Lung (tissue), 17 donors: ENCODE measurements at places on chromosomes 1 and 21. TPM values are rescaled to one million over a fixed set of nuclear protein-coding genes. Genes with fewer than 3 reads are reported as not detected.

GRCh38 chr1:165144757-165145397, 211.6 kb downstream of the LMX1A start:
- peaks cover 14% of the 10 kb centered on the region for H3K27me3 ChIP-seq
- H3K4me1 ChIP-seq = no peaks in the 10 kb centered on the region
- H3K4me3 ChIP-seq = no peak overlapping the region

- peaks cover 9% of the 10 kb centered on the region for H3K4me1 ChIP-seq
- no peak for DNase-seq
- no peak overlapping the region for H3K27ac ChIP-seq
- peaks cover 4% of the 10 kb centered on the region for H3K27me3 ChIP-seq
- H3K4me3 ChIP-seq = no peak overlapping the region
- H3K36me3 ChIP-seq = no peaks in the 10 kb centered on the region
Observed at GRCh38 chr21:38832664-38833063, 26.9 kb downstream of the ETS2 start.

- no peak overlapping the region for H3K4me3 ChIP-seq
- DNase-seq = no peak
- no peaks in the 10 kb centered on the region for H3K27me3 ChIP-seq
- H3K4me1 ChIP-seq = peaks cover 38% of the 10 kb centered on the region
Observed at GRCh38 chr1:64474665-64475439, 4.9 kb downstream of the CACHD1 start.

GRCh38 chr1:16117369-16117768, 38.5 kb downstream of the EPHA2 start:
- H3K4me3 ChIP-seq = no peak overlapping the region
- H3K4me1 ChIP-seq = peaks cover 9% of the 10 kb centered on the region
- no peak overlapping the region for H3K27ac ChIP-seq
- H3K36me3 ChIP-seq = no peaks in the 10 kb centered on the region
- no peaks in the 10 kb centered on the region for H3K27me3 ChIP-seq
- no peak for DNase-seq

- H3K27ac ChIP-seq = no peak overlapping the region
- H3K36me3 ChIP-seq = peaks cover 23% of the 10 kb centered on the region
- H3K4me1 ChIP-seq = no peaks in the 10 kb centered on the region
- H3K4me3 ChIP-seq = no peak overlapping the region
Observed at GRCh38 chr1:228096416-228097332, 6.5 kb downstream of the C1orf35 start.

DNA sequence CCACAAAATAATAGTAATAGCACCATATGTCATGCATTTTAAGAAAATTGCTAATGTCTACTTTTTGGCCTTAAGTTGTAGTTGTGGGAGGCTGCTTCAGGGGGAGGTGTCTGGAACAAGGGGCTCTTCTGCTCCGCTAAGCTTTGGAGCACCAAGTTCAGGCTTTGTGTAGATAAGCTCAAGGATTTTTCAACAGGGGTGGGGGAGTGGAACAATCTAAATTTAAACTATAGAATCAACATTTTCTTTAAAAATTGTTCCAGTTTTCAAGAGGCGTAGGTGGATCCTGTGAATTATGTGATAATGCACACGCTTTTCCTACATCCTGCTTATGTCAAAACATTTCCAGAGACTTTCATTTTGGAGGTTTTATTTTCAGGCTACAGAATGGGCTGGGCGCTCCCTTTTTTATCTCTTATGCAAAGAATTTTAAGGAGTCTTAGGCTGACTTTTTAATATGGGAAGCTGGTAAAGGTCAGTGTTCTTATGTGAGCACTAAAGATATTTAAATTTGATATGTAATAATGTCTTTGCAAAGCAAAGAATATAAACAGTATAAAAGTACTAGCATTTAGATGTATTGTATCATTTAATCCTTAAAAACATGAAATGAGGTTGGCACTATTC, 9.9 kb downstream of the ATP1A1 start:
- DNase-seq = no peak
- H3K4me1 ChIP-seq = peaks cover 20% of the 10 kb centered on the region
- H3K27me3 ChIP-seq = no peaks in the 10 kb centered on the region
- peaks cover 27% of the 10 kb centered on the region for H3K36me3 ChIP-seq
- H3K4me3 ChIP-seq = no peak overlapping the region

GRCh38 chr1:81254560-81254959, 546.2 kb upstream of the ADGRL2 start:
- no peaks in the 10 kb centered on the region for H3K27me3 ChIP-seq
- H3K27ac ChIP-seq = no peak overlapping the region
- H3K36me3 ChIP-seq = no peaks in the 10 kb centered on the region

GRCh38 chr1:29426701-29427279, 190.5 kb downstream of the PTPRU start:
- H3K4me3 ChIP-seq = no peak overlapping the region
- H3K4me1 ChIP-seq = no peaks in the 10 kb centered on the region
- H3K27me3 ChIP-seq = no peaks in the 10 kb centered on the region
- no peak for DNase-seq
- no peak overlapping the region for H3K27ac ChIP-seq

GRCh38 chr1:32199717-32200072, 700 bp upstream of the CCDC28B start:
- peaks cover 21% of the 10 kb centered on the region for H3K36me3 ChIP-seq
- no peak for DNase-seq
- H3K27me3 ChIP-seq = no peaks in the 10 kb centered on the region
- H3K4me3 ChIP-seq = no peak overlapping the region

DNA sequence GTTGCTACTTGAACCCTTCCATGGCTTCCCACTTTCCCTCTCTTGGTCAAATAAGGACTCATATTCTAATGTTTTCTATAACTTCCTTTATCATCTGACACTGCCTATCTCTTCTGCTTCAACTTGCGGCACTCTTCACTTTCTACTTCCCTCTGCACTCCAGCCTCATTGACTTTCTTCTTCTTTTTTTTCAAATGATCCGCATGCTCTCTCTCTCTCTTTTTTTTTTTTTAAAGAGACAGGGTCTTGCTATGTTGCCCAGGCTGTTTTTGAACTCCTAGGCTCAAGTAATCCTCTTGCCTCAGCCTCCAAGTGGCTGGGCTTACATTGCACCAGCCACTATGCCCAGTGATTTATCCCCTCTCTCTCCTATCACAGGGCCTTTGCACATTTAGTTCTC, 7.3 kb upstream of the IL10 start:
- no peak for DNase-seq
- H3K4me1 ChIP-seq = no peaks in the 10 kb centered on the region
- H3K4me3 ChIP-seq = peak overlapping the region; percentile 4
- no peaks in the 10 kb centered on the region for H3K27me3 ChIP-seq

DNA sequence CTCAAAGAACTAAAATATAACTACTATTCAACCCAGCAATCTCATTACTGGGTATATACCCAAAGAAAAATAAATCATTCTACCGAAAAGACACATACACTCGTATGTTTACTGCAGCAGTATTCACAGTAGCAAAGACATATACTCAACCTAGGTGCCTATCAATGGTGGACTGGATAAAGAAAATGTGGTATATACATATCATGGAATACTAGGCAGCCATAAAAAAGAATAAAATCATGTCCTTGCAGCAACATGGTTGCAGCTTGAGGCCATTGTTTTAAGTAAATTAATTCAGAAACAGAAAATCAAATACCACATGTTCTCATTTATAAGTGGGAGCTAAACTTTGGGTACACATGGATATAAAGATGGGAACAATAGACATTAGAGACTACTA, 266.2 kb upstream of the POU3F1 start:
- H3K4me3 ChIP-seq = no peak overlapping the region
- H3K27me3 ChIP-seq = no peaks in the 10 kb centered on the region
- DNase-seq = no peak
- no peak overlapping the region for H3K27ac ChIP-seq
- H3K36me3 ChIP-seq = no peaks in the 10 kb centered on the region

DNA sequence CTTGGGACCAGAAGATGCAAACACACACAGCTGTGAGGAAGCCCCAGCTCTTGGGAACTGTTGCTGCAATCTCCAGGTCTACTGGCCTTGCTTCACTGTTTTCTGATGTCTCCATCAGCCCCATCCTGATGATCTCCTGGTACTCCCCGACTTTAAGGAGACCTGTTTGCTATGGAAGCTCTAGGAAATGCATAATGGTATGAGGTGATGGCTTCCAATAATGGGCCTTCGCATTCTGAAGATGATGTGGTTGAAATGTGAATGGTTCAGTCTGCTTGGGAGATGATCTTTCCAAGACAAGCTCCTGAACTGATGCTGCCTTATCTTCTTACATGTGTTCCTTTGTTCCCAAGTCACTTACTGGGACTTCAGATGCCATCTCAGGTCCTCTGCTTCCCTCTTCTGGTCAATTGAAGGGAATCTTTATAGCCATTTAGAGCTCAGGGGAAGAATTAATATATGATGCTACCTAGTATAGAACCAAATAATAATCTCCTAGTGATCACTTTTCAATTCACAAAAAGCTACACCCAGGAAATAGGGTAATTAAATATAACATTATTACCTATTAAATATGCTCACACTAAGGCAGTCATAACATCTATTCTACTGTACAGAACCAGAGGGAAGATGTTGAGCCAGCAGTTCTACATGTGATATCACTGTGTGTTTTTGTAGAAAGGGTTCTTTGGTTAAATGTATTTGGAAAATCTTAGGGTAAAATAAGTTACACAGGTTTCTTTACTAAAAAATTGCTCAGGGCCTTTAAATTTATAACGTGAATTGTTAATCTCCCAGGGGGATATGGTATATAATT, 73.9 kb upstream of the VTCN1 start:
- H3K27ac ChIP-seq = no peak overlapping the region
- H3K4me3 ChIP-seq = no peak overlapping the region
- no peaks in the 10 kb centered on the region for H3K4me1 ChIP-seq
- H3K27me3 ChIP-seq = no peaks in the 10 kb centered on the region
- H3K36me3 ChIP-seq = no peaks in the 10 kb centered on the region
- DNase-seq = peak; percentile 76

GRCh38 chr21:39387461-39388037, 38.7 kb upstream of the HMGN1 start:
- H3K27me3 ChIP-seq = no peaks in the 10 kb centered on the region
- H3K4me1 ChIP-seq = no peaks in the 10 kb centered on the region
- peak; percentile 95 for DNase-seq

- no peaks in the 10 kb centered on the region for H3K4me1 ChIP-seq
- no peak overlapping the region for H3K4me3 ChIP-seq
- no peak overlapping the region for H3K27ac ChIP-seq
- no peaks in the 10 kb centered on the region for H3K36me3 ChIP-seq
- no peaks in the 10 kb centered on the region for H3K27me3 ChIP-seq
Observed at GRCh38 chr1:85894651-85895050, 186.4 kb upstream of the ZNHIT6 start.

GRCh38 chr1:8541961-8542521, 224.1 kb downstream of the SLC45A1 start:
- H3K27ac ChIP-seq = no peak overlapping the region
- no peaks in the 10 kb centered on the region for H3K4me1 ChIP-seq
- no peaks in the 10 kb centered on the region for H3K36me3 ChIP-seq
- H3K4me3 ChIP-seq = no peak overlapping the region
- DNase-seq = peak; percentile 61
- no peaks in the 10 kb centered on the region for H3K27me3 ChIP-seq

- H3K36me3 ChIP-seq = no peaks in the 10 kb centered on the region
- H3K27ac ChIP-seq = no peak overlapping the region
- no peaks in the 10 kb centered on the region for H3K4me1 ChIP-seq
- H3K4me3 ChIP-seq = no peak overlapping the region
- DNase-seq = no peak
Observed at GRCh38 chr21:21907271-21907670, 909.1 kb downstream of the NCAM2 start.

DNA sequence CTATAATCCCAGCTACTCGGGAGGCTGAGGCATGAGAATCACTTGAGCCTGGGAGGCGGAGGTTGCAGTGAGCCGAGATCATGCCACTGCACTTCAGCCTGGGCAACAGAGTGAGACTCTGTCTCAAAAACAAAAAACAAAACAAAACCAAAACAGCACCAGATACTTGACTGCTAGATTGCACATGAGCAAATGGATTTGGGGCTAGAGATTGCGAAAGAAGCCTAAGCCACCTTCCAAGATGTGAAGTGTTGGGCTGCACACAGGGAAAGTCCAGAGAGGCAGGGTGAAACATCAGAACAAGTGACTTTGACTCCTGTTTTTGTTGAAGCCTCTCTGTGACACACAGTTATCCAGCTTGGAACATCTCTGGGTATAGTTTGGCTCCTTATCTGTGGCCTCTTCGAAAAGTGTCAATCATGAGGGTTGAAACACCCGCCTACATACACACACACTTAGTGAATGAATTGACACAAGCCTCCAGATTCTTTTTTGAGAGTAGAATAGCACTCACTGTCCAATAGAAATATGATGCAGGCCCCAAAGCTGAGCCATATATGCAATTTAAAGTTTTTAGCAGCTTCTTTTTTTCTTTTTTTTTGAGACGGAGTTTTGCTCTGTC, 34.2 kb upstream of the GPR137B start:
- H3K4me1 ChIP-seq = no peaks in the 10 kb centered on the region
- H3K4me3 ChIP-seq = no peak overlapping the region
- DNase-seq = no peak
- no peak overlapping the region for H3K27ac ChIP-seq

- H3K27me3 ChIP-seq = no peaks in the 10 kb centered on the region
- no peak overlapping the region for H3K4me3 ChIP-seq
- H3K27ac ChIP-seq = no peak overlapping the region
- no peaks in the 10 kb centered on the region for H3K36me3 ChIP-seq
Observed at GRCh38 chr1:27090911-27091310, 64.0 kb downstream of the SLC9A1 start.

DNA sequence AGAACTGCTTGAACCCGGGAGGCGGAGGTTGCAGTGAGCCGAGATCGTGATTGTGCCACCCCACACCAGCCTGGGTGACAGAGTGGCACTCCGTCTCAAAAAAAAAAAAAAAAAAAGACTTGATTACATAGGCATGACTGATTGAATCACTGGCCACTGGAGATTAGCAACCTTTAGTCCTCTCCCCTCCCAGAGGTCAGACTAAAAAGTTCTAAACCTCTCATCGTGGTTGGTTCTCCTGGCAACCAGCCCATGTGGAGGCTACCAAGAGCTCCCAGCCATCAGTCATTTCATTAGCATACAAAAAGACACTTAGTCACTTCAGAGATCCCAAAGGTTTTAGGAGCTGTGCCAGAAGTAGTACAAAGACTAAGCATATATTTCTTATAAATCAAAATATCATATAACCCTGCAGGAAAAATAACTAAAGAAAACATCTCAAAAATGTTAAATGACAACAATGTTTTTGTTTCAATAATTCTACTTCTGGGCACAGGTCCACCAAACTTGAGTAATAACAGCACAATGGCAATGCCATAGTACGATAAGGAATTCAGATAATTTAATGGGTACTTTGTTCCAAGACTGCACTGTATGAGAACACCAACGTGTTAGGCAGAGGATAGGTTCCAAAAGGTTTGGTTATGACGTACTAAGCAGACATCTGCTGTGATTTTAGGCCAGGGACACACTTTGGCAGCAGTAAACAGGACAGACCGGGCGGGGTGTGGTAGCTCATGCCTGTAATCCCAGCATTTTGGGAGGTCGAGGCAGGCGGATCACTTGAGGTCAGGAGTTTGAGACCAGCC, 18.1 kb downstream of the USP48 start:
- no peaks in the 10 kb centered on the region for H3K27me3 ChIP-seq
- peak; percentile 48 for DNase-seq
- no peak overlapping the region for H3K4me3 ChIP-seq
- peak overlapping the region; percentile 86 for H3K27ac ChIP-seq
- peaks cover 8% of the 10 kb centered on the region for H3K4me1 ChIP-seq

Gene ZNF697
- 6.1 TPM for total RNA-seq

Gene CD247
- total RNA-seq = 4.1 TPM

Gene STK40
- total RNA-seq = 25.4 TPM

Gene FCRL4
- 0.57 TPM for total RNA-seq

Gene TNFRSF4
- total RNA-seq = 3.6 TPM

Gene MIS18A
- total RNA-seq = 6.9 TPM

Gene CFHR2
- total RNA-seq = 0.28 TPM

Gene LENEP
- not detected for total RNA-seq

Gene VHLL
- not detected for total RNA-seq

Gene OR2T33
- not detected for total RNA-seq

Gene NUP210L
- total RNA-seq = 0.09 TPM

Gene VWA1
- 94.3 TPM for total RNA-seq
